Upper lobe of right lung (tissue), 1 donor: ENCODE measurements at places on chromosomes 5 and 9. TPM values are rescaled to one million over a fixed set of nuclear protein-coding genes. Genes with fewer than 3 reads are reported as not detected.

Gene MEIKIN
- total RNA-seq: not detected

DNA sequence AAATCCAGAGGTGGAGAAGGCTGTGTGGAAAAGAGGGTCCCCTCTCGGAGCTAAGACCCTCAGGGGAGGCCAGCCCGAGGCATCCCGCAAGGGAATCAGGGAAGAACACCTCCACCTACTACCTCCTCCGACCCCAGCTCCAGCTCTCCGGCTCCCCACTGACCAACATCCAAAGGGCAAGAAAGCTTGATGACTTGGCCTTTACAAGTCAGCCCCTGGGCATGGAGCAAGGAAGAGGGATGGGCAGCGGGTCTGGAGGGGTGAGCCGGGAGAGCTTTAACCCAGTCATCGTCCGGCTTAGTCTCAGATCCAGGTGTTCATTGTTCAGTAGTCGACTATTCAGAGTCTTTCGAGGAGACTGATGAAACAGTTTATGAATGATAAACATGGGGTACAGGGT lies 32.1 kb downstream of the ERAP1 start:
- H3K27ac ChIP-seq: no peak overlapping the region
- H3K27me3 ChIP-seq: no peaks in the 10 kb centered on the region
- peaks cover 100% of the 10 kb centered on the region for H3K36me3 ChIP-seq
- no peak for DNase-seq

Gene CDH6
- total RNA-seq: 9.4 TPM

DNA sequence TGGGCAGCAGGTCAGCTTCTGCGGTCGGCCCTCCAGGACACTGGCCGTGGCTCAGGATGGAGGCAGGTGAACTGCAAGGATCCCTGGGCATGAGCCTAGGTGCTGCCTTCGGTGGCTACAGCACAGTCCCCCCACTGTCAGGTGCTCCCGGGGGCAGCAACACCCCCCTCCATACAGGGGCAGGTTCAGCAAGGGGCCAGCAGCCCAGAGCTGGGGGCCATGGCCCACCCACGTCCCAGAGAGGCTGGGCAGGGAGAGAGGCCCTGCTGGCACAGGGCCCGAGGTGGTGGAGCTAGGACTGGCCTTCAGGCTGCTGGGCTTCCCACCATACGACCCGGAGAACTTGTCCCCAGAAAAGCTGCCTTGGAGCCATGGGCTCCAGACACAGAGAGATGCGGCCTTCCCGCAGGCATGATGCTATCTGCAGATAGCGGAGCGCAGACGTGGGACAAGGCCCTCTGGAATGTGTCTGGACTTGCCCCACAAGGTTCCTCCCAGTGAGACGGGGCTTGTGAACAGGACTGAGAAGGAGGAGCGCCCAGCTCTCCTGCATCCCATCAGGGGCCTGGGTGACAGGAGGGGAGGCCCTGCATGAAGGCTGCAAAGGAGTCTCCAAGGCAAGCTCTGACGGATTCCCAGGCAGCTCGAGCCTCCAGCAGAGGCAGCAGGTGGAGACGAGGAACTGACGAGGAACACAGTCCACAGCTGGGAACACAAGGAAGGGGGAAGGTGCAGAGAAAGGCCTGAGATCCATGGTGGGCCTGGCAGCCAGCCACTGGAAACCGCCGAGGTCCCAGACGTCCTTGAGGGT lies 111.1 kb downstream of the VAV2 start:
- no peaks in the 10 kb centered on the region for H3K36me3 ChIP-seq
- H3K4me1 ChIP-seq: no peaks in the 10 kb centered on the region
- H3K27me3 ChIP-seq: no peaks in the 10 kb centered on the region
